ENCODE measurements at places on chromosomes 2 and 18. TPM values are rescaled to one million over a fixed set of nuclear protein-coding genes. Genes with fewer than 3 reads are reported as not detected.

LONRF2 gene
- total RNA-seq, result not detected

DNA sequence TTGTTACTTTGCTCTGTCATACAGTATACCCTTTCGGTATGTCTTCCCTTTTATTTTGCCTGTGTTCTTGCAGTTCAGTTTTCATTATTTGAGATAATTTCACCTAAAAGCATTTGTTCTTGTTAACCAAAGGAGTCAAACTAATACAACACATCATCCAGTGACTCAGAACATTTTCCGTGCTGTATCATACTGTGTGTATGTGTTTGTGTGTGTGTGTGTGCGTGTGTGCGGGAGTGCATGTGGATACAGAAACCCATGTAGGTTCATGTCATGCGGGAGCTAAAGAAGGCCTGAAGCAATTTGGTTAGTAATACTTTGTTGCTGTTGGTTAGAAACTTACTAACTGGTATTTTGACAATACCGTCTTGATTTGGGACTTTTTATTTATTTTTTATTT, 60.0 kb downstream of the CEP192 start:
- DNase-seq, result no peak

DNA sequence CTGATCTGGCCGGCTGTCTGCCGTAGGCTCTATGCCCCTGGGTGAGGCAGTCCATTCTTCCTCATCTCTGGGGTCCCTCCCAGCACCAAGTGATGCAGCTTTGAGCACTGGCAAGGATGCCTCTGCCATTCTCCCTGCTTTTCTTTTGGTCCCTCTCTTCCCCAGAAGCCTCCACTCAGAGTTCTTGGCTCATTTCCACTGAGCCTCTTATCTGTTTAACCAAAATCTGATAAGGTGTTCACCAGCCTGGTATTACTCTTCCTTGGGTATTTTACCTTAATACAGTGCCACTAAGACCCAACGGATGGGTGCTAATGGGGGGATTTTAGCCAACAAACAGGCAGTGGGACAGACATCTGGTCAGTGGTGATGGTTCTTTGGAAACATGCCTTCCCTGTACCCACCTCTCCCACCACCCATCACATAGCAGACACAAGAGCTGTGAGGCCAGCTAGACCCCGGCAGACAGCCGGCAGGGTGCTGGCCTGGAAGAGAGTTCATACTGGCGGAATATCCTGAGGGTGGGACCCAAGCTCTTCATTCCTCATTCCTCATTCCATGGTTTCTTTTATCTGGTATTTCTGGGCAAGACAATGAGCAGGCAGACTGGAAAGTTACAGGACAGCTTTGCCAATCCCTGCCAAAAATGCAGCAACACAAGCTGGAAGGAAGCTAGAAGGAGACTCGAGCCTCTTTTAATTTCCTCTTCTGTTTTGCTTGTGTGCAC, 34.6 kb downstream of the ZBTB7C start:
- DNase-seq, result no peak

DNA sequence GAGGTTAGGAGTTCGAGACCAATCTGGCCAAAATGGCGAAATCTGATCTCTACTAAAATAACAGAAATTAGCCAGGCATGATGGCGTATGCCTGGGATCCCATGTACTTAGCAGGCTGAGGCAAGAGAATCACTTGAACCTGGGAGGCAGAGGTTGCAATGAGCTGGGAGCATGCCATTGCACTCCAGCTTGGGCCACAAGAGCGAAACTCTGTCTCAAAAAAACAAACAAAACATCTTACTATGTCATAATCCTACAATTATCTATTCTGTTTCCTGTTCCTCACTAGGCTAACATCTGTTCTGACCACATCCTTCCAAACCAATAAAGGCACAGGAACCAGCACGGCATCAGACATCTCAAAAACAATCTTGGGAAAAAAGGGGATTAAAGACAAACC, 361.8 kb upstream of the UBE2E3 start:
- no peak for DNase-seq

Measured in HFFc6 (cell line).